ENCODE measurements at places on chromosomes 6 and 20. TPM values are rescaled to one million over a fixed set of nuclear protein-coding genes. Genes with fewer than 3 reads are reported as not detected.

Gene AVP
- not detected for total RNA-seq

Gene COL20A1
- total RNA-seq = not detected

Gene HLA-DPA1
- 31.2 TPM for total RNA-seq

Gene FAM184A
- 7.4 TPM for total RNA-seq
